ENCODE measurements at places on chromosomes 5 and 9.

DNA sequence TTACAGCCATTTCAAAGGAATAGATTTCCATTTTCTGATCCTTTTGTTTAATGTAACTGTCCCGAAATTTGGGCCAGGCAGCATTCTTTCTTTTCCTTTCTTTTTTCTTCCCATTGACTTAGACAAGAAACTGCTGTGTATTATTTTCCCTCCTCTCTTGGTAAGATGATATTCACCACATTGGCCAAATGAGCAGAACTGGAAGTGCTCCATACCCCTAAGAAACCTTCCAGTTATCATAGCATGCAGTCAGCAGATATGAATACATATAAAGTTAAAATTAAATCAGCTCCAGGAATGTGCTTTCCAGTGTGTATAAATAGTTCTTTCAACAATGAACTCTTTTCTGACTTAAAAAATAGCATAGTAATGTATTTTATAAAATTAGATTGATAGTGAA lies 168.5 kb upstream of the GAS1 start:
- DNase-seq = peak; percentile 67

GRCh38 chr5:13107537-13107936 lies 837.0 kb downstream of the DNAH5 start:
- DNase-seq = no peak

- no peak for DNase-seq
Observed at GRCh38 chr9:132367613-132368313, 13.0 kb upstream of the SETX start.

DNA sequence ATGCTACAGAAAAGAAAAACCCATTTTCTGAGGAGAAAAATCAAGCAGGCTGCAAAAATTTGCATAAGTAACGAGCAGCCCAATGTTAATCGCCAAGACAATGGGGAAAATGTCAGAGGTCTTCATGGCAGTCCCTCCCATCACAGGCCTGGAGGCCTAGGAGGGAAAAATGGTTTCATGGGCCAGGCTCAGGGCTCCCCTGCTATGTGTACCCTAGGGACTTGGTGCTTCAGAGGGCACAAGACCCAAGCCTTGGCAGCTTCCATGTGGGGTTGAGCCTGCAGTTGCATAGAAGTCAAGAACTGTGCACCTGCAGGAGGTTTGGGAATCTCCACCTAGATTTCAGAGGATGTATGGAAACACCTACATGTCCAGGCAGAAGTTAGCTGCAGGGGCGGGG lies 10.4 kb downstream of the CAAP1 start:
- no peak for DNase-seq

DNA sequence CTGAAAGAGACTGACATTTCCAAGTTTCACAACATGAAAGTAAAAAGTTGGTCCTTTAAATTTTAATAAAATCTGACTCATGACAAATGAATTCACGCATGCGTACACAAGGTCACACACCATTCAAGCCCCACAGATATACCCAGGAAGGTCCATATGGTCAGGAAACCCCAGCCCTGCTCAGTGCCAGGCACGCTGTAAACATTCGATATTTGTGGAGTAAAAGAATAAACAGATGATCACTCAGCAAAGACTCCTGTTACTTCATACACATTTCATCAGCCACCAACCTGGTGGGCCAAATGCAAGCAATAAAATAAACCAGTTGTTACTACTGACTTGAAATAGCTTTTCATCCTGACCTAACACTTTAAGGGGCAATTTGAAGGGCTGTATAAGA lies 158.0 kb upstream of the RETREG1 start:
- no peak for DNase-seq

DNA sequence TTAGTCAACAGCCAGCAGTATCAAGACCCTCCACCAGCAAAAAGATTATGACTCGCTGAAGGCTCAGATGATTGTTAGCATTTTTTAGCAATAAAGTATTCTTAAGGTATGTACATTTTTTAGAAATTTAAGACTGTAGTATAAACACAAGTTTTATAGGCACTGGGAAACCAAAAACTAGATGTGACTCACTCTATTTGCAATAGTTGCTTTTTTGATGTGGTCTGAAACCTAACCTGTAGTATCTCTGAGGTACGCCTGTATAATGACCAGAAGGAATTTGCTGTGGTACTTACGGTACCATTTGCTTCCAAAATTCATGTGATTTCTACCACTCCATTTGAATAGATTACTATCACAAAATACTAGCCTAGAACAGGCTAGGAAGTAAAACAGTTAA lies 60.8 kb downstream of the WDR41 start:
- DNase-seq = no peak

GRCh38 chr9:127541865-127542264 lies 70.2 kb upstream of the STXBP1 start:
- DNase-seq = no peak

All from hindlimb muscle (tissue), 1 donor.